ENCODE measurements at places on chromosomes 5 and 9.

GRCh38 chr9:96156171-96156974, 145.6 kb downstream of the HSD17B3 start:
- no peak for DNase-seq

GRCh38 chr5:111278858-111279504, 54.8 kb downstream of the CAMK4 start:
- peak; percentile 37 for DNase-seq

DNA sequence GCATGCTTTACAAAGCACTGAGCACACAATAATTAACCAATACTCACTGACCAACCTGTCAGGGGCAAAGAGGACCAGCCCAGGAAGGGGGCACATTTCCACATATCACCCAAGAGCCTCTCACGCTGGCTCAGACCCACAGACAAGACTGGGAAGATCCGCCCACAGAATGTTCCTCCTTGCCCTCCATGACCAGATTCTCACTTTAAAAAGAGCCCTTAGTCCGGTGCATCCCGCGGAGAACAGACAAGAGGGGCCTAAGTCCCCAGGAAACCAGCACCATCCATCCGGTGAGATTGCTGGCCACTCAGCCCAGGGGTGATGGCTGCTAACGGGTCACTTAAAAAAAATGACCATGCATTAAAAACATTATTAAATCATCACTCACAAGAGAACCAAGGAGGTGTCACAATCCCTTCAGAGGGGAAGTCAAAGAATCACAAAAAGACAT, 32.9 kb downstream of the SEMA4D start:
- DNase-seq: no peak

- no peak for DNase-seq
Observed at GRCh38 chr9:76642074-76642473, 122.2 kb upstream of the PCA3 start.

- DNase-seq: peak; percentile 7
Observed at GRCh38 chr5:5638211-5638610, 215.7 kb downstream of the ICE1 start.

GRCh38 chr5:179233909-179234562, 111.2 kb downstream of the ADAMTS2 start:
- DNase-seq: no peak

DNA sequence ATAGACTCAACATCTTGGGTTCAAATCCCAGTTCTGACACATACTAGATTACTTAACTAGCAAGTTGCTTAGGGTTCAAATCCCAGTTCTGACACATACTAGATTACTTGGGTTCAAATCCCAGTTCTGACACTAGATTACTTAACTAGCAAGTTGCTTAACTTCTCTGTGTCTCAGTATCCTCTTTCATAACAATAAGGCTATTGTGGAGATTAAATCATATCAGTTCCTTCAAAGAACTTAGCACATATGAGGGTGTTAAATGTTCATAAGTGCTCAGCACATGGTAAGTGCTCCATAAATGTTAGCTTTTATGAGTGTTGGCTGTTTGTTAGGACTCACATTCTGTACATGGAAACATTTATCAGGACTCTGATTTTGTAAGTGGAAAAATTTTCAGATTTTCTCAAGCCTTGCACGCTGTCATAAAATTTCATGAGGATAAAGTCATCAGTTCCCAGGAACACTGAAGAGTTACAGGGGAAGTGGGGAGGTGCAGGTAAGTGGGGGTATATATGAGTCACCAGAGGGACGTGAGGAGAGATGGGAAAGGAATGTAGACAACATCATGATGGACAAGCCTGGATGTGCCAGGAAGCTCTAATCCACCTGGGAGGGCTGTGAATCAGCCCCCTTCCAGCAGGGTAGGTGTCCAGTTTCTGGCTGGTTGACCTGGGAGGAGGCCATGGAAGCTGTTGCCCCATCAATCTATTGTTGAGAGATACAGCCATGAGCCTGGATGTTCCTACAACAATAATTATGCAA, 532.2 kb upstream of the WWC1 start:
- DNase-seq: peak; percentile 62

DNA sequence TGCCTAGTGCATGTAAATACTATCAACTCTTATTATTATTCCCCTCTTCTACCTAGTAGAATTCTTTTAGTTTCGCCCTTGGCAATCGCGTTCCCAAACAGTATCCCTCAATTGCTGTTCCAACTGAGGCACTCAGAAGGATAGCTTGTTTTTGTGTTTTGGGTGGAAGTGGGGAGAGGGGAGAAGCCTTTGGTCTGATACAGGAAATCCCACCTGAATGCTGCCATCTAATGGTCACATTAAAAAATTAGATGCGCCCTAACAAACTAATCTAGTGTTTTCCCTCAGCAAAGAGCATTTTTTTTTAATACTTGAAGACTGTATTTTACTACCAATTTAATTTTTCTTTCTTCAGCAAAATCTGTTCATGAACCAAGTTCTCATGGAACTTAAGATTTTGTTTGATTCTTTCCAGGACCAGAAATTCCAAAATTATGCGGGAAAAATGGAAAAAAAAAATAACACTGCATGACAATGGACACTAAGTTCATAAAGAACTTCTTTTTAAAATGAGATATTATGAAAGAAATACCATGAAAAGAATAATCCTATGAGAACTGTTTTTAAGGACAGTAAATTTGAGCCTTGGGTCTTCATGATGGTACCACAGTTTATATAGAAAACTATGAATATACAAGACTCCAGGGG, 22.2 kb upstream of the GLDC start:
- peak; percentile 40 for DNase-seq

GRCh38 chr5:30879887-30880286, 313.6 kb upstream of the CDH6 start:
- DNase-seq: no peak

DNA sequence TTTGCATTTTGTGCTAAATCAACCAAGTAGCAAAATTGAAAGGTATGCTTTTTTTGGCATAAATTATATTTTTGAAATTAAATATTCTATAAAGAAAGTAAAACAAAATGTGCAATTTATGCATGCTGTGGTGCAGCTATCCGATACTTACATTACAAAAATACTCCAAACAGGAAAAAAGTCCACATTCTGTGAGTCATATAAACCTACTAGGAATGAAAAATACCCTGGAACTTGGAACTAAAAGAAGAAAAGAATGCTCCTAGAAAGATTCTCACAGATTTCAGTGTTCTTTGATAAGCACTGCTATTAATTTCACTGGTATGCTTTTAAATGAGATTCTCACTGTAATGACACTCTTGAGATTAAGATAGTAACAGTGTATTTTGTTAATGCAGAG, 92.6 kb downstream of the OSMR start:
- DNase-seq: peak; percentile 51

DNA sequence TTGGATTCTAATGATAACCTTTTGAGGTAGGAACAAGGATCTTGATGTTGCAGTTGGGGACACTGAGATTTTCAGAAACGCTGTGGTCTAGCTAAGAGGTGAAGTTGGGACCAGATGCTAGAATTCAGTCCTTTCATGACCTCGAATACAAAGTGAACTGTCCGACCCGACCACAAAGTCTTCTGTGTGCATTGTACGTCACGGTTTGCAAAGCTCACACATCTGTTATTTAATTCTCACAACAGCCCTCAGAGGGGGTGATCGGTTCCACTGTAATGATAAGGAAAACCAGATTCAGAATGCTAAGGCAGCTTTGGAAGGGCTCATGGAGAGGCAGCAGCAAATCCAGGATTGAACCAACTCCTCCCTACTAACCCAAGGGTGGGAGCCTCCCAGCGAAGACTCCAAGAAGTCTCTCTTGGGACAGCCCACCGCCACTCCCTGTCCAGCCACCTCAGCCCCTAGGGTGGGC, 16.6 kb upstream of the KIF12 start:
- DNase-seq: no peak

DNA sequence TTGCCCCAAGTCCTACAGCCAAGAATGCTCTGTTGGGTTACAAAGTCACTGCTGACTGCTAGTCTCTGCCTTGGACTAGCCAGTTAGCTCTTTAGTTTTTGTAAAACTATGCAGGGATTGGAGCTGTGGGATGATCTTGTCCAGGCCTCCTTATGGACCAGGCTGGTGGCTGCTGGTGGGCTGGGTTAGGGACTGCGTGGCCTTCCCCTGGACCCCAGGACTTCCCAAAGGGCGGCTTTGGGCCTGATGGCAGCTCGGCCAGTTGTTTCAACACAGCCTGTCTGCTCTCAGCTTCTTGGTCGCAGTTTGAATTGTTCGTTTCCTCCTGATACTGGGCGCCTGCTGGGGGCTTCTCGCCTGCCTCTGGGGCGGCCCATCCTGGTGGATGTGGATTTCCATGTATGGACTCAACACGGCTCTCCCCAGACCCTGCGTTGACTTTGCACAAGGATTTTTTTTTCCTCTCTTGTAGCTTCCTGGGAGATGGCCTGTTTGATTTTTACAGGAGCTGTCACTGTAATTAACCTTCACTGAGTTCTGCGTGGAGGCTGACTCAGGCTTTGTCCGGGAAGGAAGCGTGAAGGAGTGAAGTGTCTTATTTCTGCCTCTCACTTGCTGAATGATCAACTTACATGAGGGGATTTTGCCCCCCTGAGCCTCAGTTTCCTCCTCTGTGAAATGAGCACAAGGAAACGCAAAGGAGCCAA, 91.9 kb upstream of the NEURL1B start:
- DNase-seq: no peak

DNA sequence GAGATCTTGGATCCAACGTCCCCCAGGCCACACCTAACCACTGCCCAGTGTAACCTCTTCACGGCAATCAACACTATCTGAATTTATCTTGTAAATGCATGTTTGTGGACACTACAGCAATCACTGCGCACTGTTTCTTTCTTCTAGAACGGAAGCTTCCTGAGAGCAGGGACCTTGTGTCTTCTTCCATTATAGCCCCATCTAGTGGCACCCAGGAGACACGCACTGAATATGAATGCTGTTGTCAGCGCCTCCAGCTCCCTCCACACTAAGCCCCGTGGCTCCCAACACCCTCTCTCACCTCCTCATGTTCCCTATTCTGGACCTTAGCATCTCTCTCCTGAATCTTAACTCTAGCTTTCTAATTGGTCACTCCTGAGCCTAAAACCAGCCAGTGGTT, 72.7 kb downstream of the SMIM23 start:
- DNase-seq: no peak

DNA sequence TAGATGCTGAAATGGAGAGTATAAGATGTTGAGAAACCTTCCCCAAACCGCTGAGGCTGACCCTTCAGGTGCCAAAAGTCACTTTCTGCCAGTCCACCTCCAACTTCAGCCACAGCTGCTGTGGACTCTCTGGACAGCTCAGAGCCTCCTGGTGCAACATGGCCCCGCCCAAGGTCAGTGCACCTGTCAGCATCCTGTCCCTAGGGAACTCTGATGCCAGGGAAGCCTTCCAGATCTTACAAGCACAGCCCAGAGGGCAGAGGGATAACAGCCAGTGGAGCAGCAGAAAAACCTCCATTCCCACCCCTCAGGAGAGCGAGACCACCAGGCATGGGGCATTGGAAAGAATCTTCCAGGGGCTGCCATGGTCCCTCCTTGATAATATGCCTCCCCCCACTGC, 10.5 kb upstream of the PTGES2 start:
- DNase-seq: no peak

GRCh38 chr5:40682154-40683017, 2.7 kb downstream of the PTGER4 start:
- peak; percentile 36 for DNase-seq

DNA sequence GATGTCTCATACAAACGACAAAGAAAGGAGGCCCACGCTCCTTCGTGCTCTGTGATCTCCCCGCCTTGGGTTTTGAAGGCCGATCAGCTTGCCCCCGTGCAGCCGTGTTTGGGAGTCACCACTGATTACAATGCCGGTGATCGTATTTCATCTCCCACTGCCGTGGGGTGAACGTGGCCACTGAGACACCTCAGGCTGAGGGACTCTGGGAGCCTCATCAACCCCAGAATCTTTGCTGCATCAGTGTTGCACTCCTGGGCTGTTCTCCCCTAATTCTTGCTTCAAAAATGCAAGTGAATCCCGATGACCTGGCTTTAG, 194.2 kb downstream of the HSPA4 start:
- no peak for DNase-seq

DNA sequence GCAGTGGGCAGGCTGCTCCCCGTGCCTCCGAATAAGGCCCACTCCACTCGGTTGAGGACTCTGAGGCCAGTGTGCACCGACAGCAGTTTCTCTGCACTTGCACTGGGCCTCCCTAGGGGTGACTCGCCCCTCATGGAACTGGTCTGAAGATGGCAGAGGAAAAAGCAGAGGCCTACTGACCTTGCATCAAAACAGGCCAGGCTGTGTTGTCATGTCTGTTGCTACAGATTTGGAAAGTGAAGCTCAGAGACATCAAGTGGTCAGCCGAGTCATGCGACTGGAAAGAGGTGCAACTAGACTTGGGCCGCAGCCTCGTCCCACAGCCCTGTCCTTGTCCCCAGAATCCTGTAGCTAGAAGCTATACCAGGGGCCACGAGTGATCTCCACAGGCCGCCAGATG, 78.3 kb downstream of the DCP2 start:
- no peak for DNase-seq

DNA sequence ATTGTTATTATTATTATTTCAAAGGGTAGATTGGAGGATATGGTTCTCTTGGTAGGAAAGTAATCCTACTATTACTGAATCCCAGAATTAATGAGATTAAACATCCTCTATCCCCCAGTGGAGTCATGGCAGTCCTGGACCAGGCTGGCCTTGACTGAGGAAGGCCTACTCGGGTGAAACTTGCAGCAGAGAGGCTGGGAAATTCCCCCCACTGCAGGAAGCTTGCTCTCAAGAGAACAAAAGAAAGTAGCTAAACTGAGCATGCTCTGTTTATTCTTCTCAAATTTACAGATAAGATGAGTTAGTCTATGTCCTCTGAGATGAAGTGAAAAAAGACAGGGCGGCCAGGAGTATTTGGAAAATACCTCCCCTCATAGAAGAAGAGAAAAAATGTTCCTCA, 233.9 kb upstream of the RPS23 start:
- DNase-seq: no peak

DNA sequence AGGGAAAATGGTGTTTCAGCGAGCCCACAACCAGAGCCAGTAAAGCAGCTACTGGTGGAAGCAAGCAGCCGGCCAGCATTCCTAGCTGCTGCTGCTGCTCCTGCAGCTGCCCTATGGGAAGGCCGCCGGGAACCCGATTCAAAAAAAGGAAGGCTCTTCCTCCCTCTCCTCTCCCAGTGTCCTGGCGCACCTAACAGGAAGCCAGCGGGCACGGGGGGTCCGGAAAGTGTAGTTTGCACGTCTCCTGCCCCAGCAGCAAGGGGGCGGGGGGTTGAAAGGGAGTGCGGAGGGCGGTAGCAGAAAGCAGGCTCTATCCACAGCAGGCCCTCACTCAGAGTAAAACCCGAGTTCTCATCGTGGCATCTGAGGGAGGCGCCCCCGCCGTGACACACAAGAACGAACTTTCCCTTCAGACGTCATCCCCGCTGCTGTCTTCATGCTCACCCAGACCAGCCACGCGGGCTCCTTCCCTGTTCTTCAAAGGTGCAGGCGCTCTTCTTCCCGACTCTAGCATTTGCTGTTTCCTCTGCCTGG, 16.5 kb downstream of the GRXCR2 start:
- peak; percentile 63 for DNase-seq

GRCh38 chr9:88387552-88388202, 567 bp upstream of the SPIN1 start:
- DNase-seq: peak; percentile 64

DNA sequence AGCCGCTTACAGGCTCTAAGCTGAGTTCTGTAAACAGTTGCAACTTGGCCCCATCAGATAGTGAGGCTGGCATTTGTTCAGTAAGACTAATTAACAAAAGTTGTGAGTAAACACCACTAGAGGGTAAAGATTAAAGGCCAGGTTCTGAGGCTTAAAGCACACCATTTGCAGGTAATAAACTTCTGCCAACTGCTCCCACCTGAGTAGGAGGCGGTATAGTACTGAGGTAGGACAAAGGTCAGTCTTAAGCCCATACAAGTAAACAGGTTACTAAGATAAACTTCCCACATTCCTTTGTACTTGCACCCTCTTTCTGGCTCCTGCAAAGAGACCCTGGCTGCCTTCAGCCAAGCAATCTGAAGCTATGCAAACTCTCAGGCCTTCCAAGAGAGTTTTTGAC, 419.6 kb downstream of the DNAH5 start:
- DNase-seq: no peak
